Left hindlimb (tissue), 1 donor: ENCODE measurements at places on chromosomes 11 and 22.

DNA sequence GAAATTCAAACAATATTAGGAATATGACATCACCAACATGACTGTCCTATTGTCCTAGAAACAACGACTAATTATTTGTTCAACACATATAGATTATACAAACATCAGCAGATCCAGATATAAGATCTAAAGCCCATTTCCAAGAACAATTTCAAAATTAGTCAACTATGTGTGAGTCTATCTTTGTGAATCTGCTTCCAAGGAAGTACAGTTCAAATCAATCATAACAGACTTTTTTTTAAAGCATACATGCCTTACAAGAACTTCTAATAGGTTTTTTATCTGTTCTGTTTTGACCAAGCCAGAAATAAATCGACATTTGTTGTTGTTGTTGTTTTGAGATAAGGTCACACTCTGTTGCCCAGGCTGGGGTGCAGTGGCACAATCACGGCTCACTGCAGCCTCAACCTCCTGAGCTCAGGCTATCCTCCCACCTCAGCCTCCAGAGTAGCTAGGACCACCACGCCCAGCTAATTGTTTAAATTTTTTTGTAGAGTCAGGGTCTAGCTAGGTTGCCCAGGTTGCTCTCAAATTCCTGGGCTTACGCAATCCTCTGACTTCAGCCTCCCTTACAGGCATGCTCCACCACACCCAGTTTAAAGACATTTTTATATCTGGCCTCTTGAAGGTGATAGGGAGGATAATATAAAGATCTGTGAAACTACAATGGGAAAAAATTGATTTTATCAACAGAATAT is 54.8 kb downstream of the DENND5A start:
- no peak for DNase-seq

- no peak for DNase-seq
Observed at GRCh38 chr11:35796562-35796961, 134.0 kb downstream of the TRIM44 start.

GRCh38 chr11:12430954-12431595 is 53.7 kb downstream of the PARVA start:
- no peak for DNase-seq

- no peak for DNase-seq
Observed at GRCh38 chr11:109914809-109915653, 178.2 kb upstream of the ZC3H12C start.

GRCh38 chr11:14609902-14610301 is 33.7 kb upstream of the PDE3B start:
- no peak for DNase-seq

DNA sequence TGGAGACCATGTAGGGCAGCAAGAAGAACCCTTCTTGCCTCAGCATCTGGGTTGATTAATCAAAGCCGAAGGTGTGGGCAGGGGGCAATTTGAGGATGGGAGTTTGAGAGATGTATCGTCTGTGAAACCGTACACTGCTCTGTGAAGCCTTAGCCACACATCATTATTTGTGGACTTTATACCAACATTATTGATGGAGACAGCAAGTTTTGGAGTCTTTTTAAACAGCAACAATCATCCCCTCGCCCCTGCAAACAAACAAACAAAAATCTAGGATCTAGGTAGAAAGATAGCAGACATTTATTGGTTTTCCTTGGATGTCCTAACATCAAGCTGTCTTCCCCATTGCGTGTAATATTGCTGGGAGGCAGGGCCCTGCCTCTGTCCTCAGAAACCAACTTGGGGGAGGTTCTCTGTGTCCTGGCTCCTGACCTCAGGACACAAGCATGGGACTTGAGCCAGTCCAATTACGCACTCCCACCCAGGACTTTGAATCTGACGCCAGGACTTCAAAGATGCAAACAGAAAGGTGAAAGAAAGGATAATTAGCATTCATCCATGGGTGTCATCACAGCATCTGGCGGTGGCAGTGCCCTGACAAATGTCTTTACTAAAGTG is 61.6 kb upstream of the PLET1 start:
- no peak for DNase-seq

GRCh38 chr11:62127426-62127825 is 3.6 kb downstream of the INCENP start:
- no peak for DNase-seq

GRCh38 chr11:107203656-107204055 is 185.4 kb upstream of the GUCY1A2 start:
- DNase-seq: no peak
